ENCODE measurements at places on chromosomes 6 and 20. TPM values are rescaled to one million over a fixed set of nuclear protein-coding genes. Genes with fewer than 3 reads are reported as not detected.

Gene HRH3
- polyA plus RNA-seq = not detected

DNA sequence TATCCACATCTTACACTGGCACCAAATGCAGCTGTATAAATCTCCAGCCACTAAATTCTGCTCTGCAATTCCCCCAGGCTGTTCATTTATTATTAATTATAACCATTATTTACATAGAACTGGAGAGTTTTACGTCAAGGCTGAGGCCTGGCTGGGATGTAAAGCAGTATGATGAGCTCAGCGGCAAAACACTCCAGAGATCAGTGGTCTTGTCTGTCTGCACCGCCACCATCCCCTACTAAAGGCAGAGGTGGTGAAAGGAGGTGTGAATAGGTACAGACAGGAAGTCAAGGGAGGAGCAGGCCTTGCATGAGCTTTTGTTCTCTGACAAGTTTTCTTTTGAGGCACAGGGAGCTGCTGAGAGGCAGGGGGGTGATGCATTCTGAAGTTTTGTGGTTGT lies 159.9 kb upstream of the PCSK2 start:
- DNase-seq = no peak

GRCh38 chr6:78810146-78810545 lies 57.2 kb upstream of the IRAK1BP1 start:
- DNase-seq = no peak

GRCh38 chr6:143368426-143368825 lies 82.1 kb downstream of the ADAT2 start:
- no peak for DNase-seq

DNA sequence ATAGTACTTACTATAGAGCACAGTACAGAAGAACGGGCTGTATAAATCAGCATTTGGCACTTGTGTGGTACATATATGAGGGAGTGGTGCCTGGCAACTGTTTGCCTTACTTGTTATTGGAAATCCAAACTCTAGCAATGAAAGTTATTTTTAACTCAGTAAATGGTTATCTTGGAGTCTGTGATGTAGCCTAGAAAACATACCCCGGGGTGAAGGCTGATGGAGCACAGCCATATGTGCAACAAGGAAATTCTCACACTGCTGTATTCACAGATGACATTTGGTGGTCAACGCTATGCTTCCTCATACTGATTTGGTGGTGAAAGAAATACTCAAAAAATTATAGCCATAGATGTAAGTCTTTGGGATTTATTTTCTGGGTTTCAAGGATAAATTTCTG lies 807.5 kb upstream of the FLRT3 start:
- no peak for DNase-seq

- no peak for DNase-seq
Measured at GRCh38 chr6:150157081-150157480, 14.2 kb downstream of the PPP1R14C start.

- no peak for DNase-seq
Measured at GRCh38 chr6:7078856-7079255, 28.9 kb upstream of the RREB1 start.

GRCh38 chr6:78502386-78502887 lies 364.9 kb upstream of the IRAK1BP1 start:
- no peak for DNase-seq

GRCh38 chr20:62726276-62726675 lies 17.6 kb downstream of the NTSR1 start:
- DNase-seq = no peak

Gene VIP
- polyA plus RNA-seq = 25.2 TPM

- no peak for DNase-seq
Measured at GRCh38 chr20:47149939-47150338, 206.6 kb downstream of the ZMYND8 start.
